ENCODE measurements at places on chromosomes 16 and 17. TPM values are rescaled to one million over a fixed set of nuclear protein-coding genes. Genes with fewer than 3 reads are reported as not detected.

CDIPT gene
- 139 TPM for total RNA-seq

CNGB1 gene
- not detected for total RNA-seq

KRTAP9-2 gene
- total RNA-seq, result not detected

LPO gene
- total RNA-seq, result not detected

CD300LB gene
- total RNA-seq, result not detected

TNFRSF13B gene
- not detected for total RNA-seq

DNA sequence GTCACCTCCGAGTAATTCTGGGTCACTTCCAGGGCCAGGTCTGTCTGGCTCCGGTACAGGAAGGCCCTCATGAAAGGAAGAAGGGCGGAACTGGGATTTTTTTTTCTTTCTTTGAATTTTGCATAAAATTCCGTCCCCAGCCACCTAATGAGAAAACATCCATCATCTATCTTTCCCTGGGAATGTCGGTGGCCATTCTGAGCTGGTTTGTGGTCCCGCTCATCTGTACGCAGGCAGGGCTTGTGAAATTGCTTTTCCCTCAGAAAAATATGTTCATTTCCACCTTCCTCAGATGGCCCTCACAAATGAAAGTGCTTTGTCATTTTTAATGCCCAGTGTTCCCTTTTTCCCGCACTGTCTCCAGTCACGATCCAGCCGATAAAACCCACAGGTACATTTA is 353.0 kb upstream of the ZFHX3 start:
- DNase-seq, result no peak

Measured in cardiac muscle cell (in vitro differentiated cells and primary cell).